Amniotic stem cell (primary cell): ENCODE measurements at places on chromosomes 13 and 19.

GRCh38 chr13:65926750-65927171, 1303.4 kb downstream of the PCDH9 start:
- no peak for DNase-seq

- DNase-seq = no peak
These were observed 406.3 kb downstream of the GPC5 start for GRCh38 chr13:91804724-91805123.

- no peak for DNase-seq
These were observed 1.9 kb downstream of the ZC3H4 start for GRCh38 chr19:47111682-47112165.

- DNase-seq = no peak
These were observed 17.7 kb upstream of the PTPRS start for GRCh38 chr19:5358173-5358800.

DNA sequence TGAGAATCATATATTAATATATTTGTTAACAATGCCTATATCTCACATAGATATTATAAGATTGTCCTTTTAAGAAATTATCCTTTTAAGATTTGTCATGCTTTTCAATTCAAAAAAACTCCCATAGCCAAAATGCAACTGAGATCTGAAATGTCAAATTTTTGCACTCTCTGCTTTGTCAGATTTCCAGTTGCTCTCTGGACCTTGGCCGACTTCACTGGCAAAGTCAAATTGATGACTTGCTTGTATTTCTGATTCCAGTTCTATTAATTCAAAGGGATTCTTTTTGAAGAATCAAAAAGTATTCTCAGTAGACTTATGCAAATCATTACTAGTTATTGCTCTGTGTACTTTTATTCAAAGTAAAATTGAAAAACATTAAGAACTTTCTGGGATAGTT, 101.2 kb upstream of the SCEL start:
- DNase-seq = no peak

GRCh38 chr19:35551091-35551810, 5.8 kb downstream of the TMEM147 start:
- no peak for DNase-seq

- no peak for DNase-seq
These were observed 149.9 kb upstream of the HTR2A start for GRCh38 chr13:47046706-47047105.

DNA sequence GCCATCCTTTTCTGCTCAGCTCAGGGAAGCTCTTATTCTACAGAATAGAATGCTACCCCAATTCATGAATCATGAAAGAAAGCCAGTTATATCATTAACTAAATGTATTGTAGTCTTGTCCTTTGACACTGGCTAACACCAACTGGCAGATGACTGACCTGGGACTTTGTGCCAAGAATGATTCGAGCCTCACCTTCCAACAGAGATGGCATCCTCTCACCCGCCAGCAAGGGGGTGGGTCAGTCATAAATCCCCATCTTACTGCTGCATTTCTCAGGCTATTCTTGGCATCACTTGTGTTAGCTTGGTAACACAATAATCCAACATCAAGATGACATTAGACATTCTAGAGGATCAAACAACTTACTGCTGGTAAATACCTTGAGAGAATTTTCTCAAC, 1239.8 kb upstream of the MIR17HG start:
- DNase-seq = no peak

DNA sequence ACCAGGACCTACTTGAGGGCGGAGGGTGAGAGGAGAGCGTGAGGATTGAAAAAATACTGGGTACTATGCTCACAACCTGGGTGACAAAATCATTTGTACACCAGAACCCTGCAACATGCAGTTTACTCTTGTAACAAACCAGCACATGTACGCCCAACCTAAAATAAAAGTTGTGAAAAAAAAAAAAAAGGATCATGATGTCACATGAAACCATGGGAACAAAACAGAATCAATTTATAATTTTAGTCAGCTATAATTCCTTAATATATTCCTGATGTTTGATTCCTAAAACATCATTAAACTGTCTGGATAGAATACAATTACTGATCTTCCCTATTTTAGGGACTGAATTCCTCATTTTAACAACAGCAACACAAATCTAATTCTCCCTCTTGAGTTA, 160.6 kb upstream of the SPRY2 start:
- no peak for DNase-seq

- no peak for DNase-seq
These were observed 338.6 kb upstream of the TMTC4 start for GRCh38 chr13:101013245-101013644.

- no peak for DNase-seq
These were observed 10.5 kb downstream of the DDX39A start for GRCh38 chr19:14408491-14409145.

DNA sequence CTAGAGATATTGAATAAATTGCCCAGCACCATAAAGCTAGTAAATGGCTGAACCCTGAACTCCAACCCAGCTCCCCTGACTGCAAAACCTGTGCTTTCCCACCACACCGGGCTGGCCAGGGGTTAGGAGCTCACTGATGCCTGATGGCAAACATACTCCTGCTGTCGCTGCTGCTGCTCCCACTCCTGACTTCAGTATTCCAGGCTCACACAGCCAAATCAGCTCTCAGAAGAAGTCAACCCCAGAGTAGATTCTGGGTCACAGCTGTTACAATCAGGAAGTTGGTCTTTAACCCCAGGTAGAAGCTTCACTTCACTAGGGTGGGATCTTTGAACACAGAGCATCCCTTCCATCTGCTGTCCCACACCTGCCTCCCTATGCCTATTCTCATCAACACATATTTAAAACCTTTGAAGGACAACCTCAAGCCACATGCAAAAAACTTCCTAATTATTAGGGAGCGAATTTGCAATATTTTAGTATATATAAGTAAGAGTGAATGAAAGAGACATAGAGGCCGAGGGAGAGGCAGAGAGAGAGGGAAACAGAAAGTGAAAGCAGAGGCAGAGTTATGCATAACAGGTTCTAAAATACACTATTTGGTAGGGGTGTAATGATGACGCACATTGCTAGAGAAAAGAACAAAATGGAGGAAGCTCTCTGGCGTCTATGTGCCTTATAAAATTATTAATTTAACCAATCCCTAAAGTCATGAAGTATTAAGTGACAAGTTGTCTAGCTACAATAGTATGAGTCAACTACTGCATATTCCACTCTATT, 99.4 kb upstream of the SERP2 start:
- peak; percentile 34 for DNase-seq

- DNase-seq = no peak
These were observed 13.3 kb downstream of the PLIN4 start for GRCh38 chr19:4504891-4505569.

- DNase-seq = no peak
These were observed 60.9 kb downstream of the ATP8A2 start for GRCh38 chr13:25432691-25433090.
